Body of pancreas (tissue), 4 donors: ENCODE measurements at places on chromosomes 6 and 20.
A peak's percentile ranks its signal among the peaks of the same experiment; 100 is the strongest.

DNA sequence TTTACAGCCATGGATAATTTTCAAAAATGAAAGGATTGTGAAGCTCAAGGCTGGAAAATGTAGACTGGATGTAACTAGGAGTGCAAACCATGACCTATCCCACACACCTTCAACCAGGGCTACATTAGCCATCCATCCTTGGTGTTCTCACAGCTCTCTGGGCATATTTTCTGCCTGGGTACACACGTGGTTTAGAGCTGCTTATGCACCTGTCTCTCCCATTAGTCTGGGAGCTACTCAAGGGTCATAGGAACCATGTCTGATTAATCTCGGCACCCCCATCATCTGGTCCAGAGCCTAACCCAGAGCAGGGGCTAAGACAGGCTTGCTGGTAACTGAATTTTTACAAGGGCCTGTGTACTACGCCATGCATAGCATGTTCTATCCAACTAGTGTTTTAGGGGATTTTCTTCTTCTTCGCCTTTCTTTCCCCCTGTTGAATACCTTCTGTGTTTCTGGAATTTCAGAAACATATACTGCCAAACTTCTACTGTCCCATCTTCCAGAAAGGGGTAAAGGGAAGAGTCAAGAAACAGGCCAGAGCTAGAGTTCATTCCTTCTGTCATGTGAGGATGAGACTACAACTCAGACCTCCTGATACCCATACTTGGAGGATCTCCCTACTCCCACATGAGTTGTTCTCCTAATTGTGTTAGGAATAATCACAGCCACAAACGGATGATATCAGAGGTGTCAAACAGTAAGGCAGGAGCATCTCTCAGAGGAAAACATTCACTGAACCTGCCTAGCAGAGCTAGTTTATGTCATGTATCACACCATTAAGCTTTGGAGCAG is 25.4 kb upstream of the FAM83C start:
- no peak for DNase-seq

DNA sequence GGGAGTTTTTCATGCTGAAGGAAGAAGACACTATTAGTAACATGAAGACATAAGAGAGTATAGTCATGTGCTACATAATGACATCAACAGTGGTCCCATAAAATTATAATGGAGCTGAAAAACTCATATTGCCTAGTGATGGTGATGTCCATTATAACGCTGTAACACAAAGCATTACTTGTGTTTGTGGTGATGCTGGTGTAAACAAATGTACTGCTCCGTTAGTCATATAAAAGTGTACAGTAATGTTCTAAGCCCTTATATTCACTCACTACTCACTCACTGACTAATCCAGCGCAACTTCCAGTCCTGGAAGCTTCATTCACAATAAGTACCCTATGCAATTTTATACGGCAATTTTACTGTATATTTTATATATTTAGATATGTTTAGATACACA is 26.8 kb upstream of the ASF1A start:
- no peak for DNase-seq

- DNase-seq = no peak
These were observed 135.6 kb downstream of the EYA4 start for GRCh38 chr6:133376743-133377142.

DNA sequence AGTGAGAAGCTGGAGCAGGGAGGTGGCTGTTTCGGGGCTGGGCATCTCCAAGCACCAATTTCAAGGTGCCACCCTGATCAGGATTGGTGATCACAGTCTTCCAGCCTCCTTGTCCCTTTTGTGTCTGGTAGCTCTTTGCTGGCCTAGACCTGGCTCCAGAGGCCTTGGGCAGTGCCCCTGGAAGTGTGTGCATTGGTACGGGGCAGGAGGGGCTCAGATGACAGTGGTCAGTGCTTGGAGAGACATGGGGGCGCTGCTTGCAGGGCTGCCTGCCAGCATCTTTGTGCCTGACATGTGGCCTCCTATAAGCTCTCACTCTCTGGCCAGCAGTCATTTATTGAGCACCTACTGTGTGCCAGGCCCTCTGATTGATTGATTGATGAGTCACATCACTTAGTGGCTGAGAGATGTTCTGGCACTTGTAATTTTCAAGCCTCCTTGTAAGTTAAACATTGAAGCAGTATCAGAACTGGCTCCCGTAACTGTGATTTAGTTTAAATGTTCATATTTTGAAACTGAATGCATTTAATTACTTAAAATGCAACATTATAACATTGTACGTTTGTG is 61.7 kb downstream of the BCAS4 start:
- no peak for DNase-seq

DNA sequence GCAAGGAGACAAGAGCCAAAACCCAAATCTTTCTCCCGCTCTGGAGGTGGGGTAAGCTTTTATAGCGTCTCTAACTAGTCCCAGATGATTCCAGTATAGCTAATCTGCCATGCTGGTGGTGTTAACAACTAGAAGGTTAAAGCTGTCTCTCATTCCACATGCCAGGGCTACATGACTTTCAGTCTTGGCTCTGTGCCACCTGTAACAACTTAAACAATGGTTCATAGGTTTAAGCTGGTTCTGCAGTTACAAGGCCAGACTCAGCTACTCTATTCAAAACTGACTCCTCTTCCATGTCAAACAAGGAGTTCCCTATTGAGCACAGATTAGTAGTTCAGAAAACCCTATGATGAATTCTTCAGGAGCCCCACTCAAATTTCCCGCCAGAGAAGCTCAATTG is 128.9 kb downstream of the ELOVL4 start:
- DNase-seq = no peak

GRCh38 chr20:50398821-50399554 is 111.2 kb upstream of the PTPN1 start:
- no peak for DNase-seq

DNA sequence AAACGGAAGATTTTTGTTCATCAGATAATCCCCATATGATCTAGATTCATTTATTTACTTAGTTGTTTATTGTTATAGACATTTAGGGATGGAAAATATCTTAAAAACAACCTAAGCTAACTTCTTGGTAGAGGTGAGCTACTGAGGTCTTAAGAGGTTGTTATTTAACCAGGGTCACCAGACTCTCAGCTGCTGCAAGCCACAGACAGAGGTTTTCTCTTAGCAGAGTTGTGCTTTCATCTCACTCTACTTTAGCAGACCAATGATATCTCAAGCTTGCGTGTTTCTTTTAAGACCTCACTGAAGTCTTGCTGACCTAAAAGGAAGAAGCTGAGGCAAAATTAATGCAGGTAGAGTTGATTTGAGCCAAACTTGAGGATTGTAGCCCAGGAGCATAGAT is 43.6 kb downstream of the NCOA7 start:
- DNase-seq = no peak

- no peak for DNase-seq
These were observed 10.6 kb downstream of the TMEM242 start for GRCh38 chr6:157312757-157313156.

DNA sequence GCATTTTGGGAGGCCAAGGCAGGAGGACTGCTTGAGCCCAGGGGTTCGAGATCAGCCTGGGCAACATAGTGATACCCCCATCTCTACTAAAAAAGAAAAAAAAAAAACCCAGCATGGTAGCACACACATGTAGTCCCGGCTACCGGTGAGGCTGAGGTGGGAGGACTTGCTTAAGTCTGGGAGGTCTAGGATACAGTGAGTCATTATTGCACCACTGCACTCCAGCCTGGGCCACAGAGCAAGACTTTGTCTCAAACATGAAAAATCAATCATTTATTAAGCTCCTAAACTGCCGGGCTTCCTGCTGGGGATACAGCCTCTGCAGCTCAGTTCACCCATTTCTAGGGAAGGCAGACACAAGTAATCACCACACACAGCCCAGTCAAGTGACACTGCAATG is 7.3 kb upstream of the USP45 start:
- no peak for DNase-seq

- DNase-seq = no peak
These were observed 169.4 kb downstream of the TMEM200A start for GRCh38 chr6:130535242-130535641.

- no peak for DNase-seq
These were observed 14.6 kb upstream of the ZNF133 start for GRCh38 chr20:18273738-18274137.

DNA sequence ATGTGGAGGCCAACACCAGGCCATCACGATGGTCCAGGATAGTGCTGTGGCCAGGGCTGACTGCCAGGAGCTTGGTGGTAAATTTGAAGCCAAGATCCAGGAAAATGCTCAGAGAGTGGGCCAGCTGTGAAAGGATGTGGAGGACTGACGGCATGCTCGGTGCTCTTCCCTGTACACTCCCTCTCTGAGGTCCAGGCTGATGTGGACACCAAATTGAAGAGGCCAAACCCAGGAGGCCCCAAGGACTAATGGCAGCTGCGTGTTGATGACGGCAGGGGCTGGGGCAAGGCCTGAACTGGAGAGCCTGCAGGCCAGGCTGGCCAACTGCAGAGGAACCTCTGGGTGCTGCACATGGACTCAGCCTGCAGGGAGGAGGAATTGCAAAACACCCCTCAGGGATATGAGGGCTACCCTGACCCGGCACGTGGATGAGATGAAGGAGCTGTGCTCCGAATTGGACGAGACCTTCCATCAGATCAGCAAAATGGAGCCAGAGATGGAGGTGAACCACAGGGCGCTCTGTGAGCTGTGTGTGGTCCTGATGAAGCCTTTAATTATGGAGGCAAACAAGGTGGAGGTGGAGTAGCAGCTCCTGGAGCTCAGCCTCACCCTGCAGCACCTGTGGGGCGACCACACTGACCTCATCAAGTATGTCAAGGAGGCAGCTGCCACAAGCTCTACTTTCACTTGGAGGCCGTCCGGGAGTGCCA is 6.9 kb upstream of the RAET1E start:
- DNase-seq = no peak

DNA sequence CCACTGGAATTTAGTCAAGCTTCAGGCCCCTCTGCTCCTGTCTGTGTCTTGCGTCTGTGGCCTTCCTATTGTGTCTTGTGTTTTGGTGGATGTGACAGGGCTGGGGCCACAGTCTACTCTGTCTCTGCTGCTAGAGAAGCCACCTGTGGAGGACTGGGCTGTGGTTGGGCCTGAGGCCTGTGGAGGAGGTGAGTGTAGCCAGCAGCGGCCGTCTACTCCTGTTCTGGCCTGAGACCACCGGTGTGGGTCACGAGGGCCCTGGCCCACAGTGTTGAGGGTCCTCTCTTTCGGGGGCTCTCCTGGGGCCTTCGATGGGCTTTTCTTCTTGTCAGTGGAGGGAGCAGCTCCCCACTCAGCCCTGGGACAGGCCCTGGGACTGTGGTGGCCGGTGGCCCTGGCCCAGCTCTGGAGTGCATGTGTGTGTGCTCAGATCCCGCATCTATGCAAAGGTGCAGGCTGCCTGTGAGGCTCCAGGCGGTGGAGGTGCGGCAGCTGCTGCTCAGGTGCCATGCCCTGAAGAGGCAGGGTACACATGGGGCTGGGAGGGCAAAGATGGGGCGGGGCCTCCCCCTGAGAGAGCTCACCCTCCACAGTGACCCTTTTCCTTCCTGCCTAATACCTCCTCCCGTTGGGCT is 20.8 kb downstream of the SDCBP2 start:
- no peak for DNase-seq

GRCh38 chr6:37010402-37010892 is 5.0 kb downstream of the FGD2 start:
- no peak for DNase-seq

- no peak for DNase-seq
These were observed 215.9 kb upstream of the TCF21 start for GRCh38 chr6:133673056-133673455.

DNA sequence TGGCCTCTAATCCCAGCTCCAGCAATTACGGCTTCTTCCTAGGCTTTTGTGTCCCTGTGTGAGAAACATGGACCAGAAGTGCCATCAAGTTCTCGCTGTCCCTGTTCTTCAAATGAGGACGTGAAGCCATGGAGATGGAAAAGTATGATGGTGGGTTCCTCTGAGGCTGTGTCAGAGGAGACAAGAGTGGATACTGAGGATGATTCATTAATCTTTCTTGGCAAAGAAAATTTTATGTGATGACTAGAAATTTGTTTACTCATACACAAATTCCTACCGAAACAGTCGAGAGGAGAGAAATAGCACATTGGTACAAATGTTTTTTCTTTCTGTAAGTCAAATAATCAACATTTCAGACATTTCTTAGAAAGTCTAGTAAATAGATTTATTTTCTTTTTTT is 35.0 kb upstream of the PNRC1 start:
- DNase-seq = no peak

- DNase-seq = peak; percentile 24
These were observed 77.6 kb downstream of the SAMD5 start for GRCh38 chr6:147586044-147586443.

GRCh38 chr20:32501709-32502108 is 83.4 kb downstream of the NOL4L start:
- no peak for DNase-seq

DNA sequence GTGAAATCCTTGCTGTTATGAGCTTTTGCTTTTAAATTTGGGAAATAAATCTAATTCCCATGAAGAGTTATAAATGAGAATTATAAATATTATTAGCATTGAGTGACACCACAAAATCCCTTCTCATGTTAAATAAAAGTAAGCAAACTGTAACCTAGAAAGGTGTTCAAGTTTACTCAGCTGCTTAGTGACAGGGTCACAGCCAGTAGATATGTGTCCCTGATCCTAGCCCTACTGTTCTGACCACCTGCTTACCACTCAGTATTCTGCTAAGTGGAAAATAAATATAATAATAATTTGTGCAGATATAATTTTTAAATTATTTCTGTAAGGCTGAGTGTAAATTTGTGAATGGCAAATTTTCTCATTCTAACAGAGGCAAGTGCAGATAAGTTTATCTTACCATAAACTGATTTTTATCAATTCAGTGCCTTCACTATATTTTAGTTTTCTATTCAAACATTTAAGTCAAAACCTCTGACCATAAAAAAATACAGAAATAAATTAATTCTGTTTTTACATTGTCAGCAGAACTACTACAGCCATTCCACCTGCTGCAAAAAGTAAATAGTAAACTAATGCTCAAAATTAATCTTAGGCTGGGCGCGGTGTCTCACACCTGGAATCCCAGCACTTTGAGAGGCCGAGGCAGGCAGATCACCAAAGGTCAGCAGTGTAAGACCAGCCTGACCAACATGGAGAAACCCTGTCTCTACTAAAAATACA is 118.2 kb downstream of the TENT5A start:
- peak; percentile 5 for DNase-seq

GRCh38 chr6:21393441-21394165 is 199.9 kb upstream of the SOX4 start:
- DNase-seq = no peak

DNA sequence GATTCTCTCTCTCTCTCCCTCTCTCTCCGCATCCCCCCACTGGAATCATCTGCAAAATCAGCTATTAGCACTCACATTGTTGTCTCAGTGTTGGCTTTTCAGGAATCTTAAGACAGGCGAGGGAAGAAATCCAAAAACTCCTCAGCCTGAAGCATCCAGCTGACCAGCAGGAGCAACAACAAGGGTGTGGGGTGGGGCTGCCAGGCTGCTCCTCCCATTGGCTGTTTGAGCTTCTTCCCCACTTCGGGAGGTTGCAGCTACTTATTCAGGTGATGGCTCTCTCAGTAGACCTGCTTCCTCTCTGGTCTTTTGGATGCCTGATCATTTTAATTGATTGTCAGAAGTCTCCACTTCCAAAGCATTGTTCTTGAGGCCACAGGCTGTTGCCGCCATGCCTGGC is 24.1 kb upstream of the SLC32A1 start:
- no peak for DNase-seq
